Breast epithelium (tissue), 4 donors: ENCODE measurements at places on chromosomes 4 and X. TPM values are rescaled to one million over a fixed set of nuclear protein-coding genes. Genes with fewer than 3 reads are reported as not detected.

- DNase-seq, result no peak
Measured at GRCh38 chrX:67328476-67328875, 215.3 kb upstream of the AR start.

- DNase-seq, result no peak
Measured at GRCh38 chr4:112818594-112818965, 181.6 kb downstream of the LARP7 start.

MAGEC1 gene
- not detected for total RNA-seq

PAGE4 gene
- total RNA-seq, result not detected

DNA sequence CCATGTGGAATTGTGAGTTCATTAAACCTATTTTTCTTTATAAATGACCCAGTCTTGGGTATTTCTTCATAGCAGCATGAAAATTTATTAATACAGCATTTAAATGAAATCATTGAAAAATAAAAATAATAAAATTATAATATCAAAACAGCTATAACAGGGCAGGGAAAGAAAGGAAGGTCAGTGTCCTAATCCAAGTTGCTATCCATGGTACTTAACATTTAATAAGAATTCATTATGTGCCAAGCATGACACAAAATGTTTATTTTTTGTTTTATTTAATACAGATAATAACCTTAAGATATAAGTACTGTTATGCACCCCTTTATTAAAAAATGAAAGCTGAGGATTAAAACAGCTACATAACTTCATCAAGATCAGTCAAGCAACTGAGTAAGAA, 838.4 kb downstream of the RAB28 start:
- DNase-seq, result no peak

DNA sequence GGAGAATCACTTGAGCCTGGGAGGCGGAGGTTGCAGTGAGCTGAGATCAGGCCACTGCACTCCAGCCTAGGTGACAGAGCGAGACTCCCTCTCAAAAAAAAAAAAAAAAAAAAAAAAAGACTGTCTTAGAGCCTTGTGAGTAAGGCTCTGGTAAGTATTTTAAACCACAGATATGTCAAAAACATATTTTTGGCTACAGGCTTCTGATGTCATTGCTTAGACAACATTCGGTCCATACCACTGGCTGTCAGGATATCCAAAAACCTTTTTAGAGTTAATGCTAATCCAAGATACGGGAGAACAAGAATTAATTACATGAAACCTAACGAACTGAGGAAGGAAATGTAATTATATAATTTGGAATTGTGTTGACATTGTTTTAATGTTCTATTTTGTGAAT, 999.5 kb upstream of the PABPC4L start:
- no peak for DNase-seq

- DNase-seq, result no peak
Measured at GRCh38 chr4:47835494-47835893, 2.4 kb downstream of the CORIN start.

CT45A7 gene
- total RNA-seq, result not detected

- DNase-seq, result no peak
Measured at GRCh38 chrX:152869972-152870371, 27.9 kb upstream of the ZNF185 start.

GRCh38 chr4:25843340-25844097, 19.3 kb downstream of the SEL1L3 start:
- DNase-seq, result no peak

DNA sequence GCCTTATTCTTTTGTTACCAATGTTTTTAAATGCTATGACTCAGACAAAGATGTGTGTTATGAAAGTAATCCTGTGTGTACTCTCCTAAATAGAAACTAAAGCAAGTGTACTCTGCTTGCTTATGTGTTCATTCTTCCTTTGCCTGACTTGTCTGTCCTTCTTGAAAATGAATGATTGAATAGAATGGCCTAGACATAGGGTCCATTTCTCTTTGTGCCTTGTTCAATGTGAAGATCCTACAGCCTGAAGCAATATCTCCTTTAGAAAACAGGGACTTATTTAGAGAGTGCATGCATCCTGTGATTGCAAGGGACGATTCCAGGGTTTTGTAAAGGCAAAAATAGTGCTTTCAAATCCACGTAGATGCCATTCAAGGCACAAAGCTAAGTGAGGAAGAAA, 343.6 kb upstream of the TACR3 start:
- DNase-seq, result no peak

- DNase-seq, result no peak
Measured at GRCh38 chrX:10077425-10078188, 79.2 kb upstream of the CLCN4 start.

GRCh38 chr4:151013944-151014343, 1.1 kb downstream of the LRBA start:
- no peak for DNase-seq

DNA sequence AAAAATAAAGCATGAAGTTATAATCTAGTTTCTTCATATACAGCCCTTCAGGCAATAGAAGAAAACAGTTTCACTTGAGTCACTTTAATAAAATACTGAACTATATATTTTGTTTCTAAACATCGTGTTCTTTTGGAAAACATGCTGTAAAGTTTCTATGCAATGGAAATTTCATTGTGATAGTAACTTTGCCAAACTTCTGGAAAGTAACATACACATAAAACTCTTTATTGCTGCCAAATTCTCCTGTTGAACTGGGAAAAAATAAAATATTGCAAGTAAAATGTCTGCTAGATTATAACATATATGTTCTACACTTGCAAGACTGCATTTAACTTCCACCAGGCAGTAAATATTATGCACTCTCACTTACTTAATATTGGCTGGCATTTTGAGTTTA, 635.4 kb downstream of the SPRY1 start:
- no peak for DNase-seq

PLA2G12A gene
- total RNA-seq, result 24.6 TPM
